Activated CD8-positive, alpha-beta memory T cell treated with anti-CD3 and anti-CD28 coated beads for 1 hour (primary cell): ENCODE measurements at places on chromosomes 1 and 21.

DNA sequence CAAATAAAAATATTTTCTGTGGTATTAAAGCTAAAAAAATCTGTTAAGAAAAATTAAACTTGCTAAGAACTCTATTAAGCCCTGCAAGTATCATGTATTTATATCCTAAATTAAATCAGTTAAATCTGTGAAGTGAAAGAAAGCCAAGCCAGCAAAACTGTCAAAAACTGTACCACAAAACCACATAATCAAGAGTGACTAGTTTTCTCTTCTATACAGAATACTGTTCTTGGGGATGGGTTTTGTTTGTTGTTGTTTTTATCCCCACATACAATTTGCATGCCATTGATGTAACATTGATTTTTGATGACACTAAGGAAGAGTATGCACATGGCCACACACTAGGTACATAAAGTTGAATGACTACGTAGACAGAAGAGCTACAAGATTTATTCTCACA is 20.4 kb downstream of the DPH5 start:
- no peak for DNase-seq

DNA sequence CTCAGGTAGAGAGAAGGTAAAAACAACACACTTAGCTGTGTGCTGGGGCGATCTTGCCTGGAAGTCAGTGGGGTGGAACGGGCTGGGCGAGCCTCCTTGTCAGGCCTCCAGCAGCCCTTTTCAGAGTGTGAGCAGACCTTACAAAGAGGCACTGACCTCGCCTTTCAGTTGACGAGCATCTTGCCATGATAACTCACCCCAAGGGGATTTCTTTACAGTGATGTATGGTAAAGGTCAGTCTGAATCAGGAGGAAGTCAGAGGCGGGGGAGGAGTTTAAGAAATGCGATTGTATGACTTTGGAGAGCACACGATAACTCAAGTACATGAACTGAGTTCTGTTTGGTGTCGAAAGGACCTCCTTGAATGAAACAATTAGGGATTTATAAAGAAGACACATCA is 326.5 kb upstream of the PROX1 start:
- no peak for DNase-seq

- no peak for DNase-seq
Observed at GRCh38 chr1:192601143-192601542, 25.6 kb downstream of the RGS1 start.

GRCh38 chr1:115423776-115424175 is 85.7 kb upstream of the NGF start:
- no peak for DNase-seq

GRCh38 chr1:209513226-209513625 is 70.3 kb upstream of the CAMK1G start:
- no peak for DNase-seq

- no peak for DNase-seq
Observed at GRCh38 chr21:46188226-46189212, 4.3 kb upstream of the SPATC1L start.
